ENCODE measurements at places on chromosomes 3 and 15. TPM values are rescaled to one million over a fixed set of nuclear protein-coding genes. Genes with fewer than 3 reads are reported as not detected.

POC1A gene
- total RNA-seq = 0.74 TPM

FGF12 gene
- 1.5 TPM for total RNA-seq

- DNase-seq = no peak
Measured at GRCh38 chr3:20543535-20544226, 357.7 kb upstream of the SGO1 start.

DNA sequence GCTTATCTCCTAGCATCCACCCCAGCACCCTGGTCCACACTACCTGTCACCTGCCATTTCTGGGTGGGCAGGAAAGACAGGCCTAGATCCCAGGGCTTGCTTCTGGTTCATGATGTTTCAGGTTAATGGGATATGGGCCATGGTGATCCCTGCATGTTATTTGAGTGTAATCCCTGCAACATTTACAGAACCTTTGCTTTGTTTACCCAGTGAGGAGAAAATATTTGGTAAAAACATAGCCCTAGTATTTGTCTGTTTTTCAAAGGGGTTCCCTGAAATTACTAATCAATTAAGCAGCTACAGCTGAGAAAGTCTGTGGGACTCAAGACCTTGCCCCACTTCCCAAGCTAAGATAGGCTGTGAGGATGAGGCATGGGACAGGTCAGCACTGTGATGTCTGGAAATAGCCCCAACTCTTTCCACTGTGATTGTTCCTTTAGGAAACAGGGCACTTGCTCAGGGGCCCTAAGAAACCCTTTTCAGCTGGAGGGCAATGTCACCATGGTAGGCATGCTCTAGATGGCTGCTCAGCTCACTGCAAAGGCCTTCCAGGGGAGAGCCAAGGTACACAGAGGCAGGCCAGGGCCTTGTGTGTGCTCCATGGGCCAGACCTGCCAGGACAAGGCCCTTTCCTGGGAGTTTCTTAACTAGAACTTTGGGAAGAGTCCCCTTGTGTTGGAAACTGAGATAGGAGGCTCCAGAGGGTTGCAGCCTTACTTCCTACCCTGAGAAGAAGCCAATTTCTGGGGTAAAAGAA is 11.1 kb downstream of the TRANK1 start:
- no peak for DNase-seq

Measured in vagina (tissue), 2 donors.